CD4-positive, alpha-beta T cell treated with Interleukin-10 for 1 hour (primary cell): ENCODE measurements at places on chromosomes 5 and 9.

GRCh38 chr5:122701640-122702523 lies 73.0 kb upstream of the SNX2 start:
- DNase-seq = no peak

GRCh38 chr5:106962464-106963230 lies 708.1 kb downstream of the EFNA5 start:
- DNase-seq = no peak

DNA sequence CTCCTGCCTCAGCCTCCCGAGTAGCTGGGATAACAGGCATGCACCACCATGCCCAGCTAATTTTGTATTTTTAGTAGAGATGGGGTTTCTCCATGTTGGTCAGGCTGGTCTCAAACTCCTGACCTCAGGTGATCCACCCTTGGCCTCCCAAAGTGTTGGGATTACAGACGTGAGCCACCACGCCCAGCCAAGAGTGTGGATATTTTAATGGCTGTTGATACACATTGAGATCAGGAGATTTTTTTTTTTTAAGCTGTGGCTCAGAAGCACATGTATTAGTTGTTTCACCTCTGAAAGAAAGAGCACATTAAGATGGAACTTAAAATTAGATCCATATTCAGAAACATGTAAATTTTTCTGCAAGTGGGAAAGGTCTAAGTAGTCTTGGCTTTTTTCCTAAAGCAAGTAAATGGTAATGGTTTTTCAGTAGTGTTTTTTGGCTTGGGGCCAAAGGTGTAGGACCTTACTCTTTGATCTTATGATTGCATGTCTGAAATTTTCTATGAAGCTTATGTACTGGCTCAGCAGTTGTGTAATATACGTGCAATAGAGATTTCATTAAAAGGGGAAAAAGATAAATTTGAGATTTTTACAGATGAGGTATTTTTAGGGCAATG lies 9.9 kb downstream of the RBM27 start:
- DNase-seq = no peak

DNA sequence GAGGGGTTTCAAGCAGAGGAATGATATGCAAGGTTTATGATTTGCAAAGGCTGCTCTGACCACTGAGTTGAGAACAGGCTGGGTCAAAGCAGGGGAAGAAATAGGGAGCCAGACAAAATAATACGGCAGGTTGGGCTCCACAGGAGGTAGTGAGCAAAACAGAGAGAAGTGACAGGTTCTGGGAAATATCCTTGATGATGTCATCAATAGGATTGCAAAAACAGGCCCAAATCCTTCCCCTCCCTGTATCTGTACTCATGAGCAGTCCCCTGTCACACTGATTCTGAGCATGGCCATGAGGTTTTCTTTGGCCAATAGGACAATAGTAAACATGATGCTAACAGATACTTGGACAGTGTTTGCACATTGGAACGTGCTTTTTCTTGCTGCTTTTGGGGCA lies 471.8 kb upstream of the BRINP1 start:
- no peak for DNase-seq

GRCh38 chr9:18006591-18006990 lies 427.7 kb downstream of the SH3GL2 start:
- no peak for DNase-seq

- no peak for DNase-seq
These were observed 73.3 kb upstream of the OSMR start for GRCh38 chr5:38772471-38772870.

DNA sequence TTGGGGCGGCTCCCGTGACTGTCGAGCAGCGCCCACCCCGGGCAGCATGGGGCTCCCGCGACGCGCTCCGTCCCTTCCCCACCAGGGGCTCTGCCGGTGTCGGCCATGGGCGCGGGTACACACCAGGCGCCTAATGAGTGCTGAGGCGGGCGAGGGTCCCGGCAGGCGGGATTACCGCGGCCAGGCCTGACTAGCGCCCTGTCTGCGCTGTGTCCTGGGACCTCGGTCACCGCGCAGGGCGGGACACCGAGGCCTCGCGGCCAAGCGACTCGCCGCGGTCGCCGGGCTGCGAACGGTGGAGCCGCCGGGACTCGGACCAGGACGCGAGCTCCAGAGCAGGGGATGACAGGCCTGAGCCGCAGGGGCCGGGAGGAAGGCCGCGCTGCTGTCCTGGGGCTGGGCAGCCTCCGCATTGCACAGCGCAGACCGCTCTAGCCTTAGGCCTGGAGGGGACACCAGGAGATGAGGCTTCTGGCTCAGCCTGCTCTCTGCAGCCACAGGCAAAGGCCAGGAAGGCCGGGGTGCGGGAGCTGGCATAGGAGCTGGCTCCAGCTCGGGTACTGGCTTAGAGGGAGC lies 14.1 kb downstream of the LCN10 start:
- DNase-seq = no peak

DNA sequence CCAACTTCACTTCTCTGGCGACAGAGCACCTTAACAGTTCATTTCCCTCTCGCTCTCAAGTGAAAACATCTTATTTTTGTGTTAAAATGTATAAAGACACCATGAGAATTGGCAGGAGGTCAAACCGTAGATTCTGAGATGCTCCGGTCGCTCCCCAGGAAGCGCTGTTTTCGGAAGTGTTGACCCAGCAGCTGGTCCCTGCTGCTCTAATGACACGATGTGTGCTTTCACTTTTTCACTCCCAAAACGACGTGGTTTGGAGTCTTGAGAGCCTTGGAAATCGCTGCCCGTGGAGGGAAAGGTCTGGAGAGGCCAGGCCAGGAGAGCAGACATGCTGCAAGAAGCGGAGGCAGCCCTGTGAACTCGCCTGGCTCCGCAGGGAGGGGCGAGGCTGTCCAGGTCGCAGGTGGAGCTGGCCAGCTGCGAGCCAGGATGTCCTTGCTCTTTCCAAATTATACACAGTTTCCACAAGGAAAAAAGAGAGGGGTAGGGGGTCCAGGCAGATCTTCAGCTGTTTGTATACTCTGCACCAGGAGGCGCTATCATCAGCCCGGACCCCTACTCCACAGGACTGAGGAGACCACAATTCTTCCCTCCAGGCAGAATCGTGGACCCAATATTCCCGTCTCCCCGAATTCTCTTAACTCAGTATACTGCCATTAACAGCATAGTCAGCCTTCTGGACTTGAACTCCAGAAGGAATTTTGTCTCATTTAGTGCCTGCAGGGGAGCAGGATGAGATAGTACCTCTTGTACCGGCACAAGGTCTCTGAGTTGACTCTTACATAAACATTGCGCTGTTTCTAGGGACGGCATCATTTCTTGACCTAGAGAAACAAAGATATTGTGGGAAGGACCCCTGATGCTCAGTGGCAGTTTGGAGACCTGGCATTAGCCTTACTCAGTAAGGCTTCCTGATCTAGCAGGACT lies 248.6 kb upstream of the ANKRD55 start:
- no peak for DNase-seq
